Foreskin keratinocyte (primary cell): ENCODE measurements at places on chromosomes 4 and X. TPM values are rescaled to one million over a fixed set of nuclear protein-coding genes. Genes with fewer than 3 reads are reported as not detected.
A peak's percentile ranks its signal among the peaks of the same experiment; 100 is the strongest.

Gene PDK3
- polyA plus RNA-seq: 4.3 TPM in 2 replicates

Gene KLHL4
- not detected in 2 replicates for polyA plus RNA-seq

Gene CCDC160
- polyA plus RNA-seq: not detected in 2 replicates

Gene NPNT
- 0.48 and 0.70 TPM in 2 replicates for polyA plus RNA-seq

Gene AFM
- polyA plus RNA-seq: 0.03 TPM in 2 replicates

GRCh38 chr4:96343836-96344235 lies 503.9 kb downstream of the PDHA2 start:
- no peak for DNase-seq

GRCh38 chr4:15665753-15666365 lies 10.7 kb upstream of the FBXL5 start:
- DNase-seq: peak; percentile 98

GRCh38 chrX:19606902-19607301 lies 91.6 kb upstream of the MAP3K15 start:
- no peak for DNase-seq

DNA sequence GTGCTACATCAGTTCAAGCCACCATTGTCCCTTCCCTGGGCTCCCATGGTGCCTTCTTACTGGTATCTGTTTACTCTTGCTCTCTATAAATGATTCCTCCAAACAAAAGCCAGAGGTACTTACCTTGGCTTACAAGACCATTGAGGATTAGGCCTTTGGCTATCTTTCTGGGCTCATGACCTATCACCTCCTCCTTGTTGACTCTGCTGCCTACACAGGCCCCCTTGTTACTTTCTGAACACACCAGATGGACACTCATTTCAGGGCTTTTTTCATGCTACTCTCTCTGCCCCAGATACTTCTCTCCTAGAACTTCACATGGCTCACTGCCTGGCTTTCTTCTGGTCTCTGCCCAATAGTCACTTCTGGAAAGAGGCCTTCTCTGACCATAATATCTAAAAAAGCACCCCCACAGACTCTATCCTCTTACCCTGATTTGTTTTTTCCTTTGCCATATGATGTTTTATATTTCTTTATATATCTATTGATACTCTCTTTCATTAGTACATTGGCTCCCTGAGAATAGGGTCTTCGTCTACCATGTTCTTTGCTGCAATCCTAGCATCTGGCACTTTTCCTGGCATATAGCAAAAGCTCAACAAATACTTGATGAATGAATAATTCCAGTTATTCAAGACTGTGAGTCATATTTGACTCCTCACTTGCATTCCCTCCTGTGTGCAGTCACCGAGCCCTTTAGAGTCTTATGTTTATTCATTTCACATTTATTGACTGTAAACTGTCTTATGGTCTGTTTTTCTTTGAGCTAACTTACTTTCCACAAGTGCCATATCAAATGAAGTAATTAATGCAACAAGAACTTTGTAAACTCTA lies 27.1 kb upstream of the TAPT1 start:
- DNase-seq: peak; percentile 44

GRCh38 chrX:3124031-3124430 lies 82.8 kb downstream of the ARSF start:
- DNase-seq: no peak

- no peak for DNase-seq
Observed at GRCh38 chrX:39856472-39857121, 241.2 kb downstream of the BCOR start.

DNA sequence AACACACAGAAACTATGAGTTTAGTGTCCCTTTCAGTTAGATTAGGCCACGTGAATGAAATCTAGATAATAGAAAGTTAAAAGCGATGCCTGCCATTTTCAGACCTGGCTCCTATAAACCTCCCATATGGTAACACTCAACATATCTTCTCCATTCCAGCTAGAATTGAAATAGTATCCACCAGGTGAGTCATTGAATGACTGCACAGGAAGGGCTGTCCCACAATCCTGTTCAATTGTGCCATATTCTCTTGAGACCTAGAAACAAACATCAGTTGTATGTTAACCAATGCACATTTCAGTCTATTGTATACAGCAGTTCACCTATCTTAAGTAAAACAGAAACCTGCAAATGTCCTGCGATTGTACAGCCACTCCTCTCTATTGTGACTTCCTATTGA lies 659.3 kb upstream of the SLIT2 start:
- no peak for DNase-seq

DNA sequence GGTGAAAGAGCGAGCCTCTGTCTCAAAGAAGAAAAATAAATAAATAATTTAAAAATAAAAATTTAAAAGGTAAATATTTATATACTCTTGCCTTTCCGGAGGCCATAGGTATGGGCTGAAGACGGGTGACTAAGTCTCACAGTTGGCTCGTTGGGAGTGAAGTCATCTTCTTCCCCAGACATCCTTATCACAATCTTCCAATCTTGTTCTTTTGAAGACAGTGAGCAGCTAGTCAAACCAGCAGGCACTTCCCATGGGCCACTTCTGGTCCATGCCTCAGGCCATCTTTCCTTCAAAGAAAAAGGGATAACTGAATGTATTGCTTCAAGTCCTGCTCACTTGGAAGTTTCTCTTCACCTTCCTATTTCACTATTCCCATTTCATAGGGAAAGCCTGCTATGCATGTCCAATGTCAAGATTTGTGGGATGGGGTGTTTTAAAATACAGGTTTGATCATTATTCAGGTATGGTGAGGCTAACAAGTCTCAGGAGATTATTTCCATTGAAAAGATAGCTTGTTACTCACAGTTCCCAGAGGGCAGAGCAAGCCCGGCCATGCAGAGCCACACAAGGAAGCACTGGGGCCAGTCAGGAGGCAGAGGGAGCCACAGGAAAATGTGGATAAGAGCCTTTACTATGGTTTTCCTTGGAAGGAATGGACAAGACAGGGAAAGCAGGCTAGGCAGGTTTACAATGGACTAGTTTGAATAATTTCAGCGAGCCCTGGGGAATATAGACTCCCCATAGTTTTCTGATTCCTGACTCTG lies 33.3 kb upstream of the VCX2 start:
- peak; percentile 78 for DNase-seq

DNA sequence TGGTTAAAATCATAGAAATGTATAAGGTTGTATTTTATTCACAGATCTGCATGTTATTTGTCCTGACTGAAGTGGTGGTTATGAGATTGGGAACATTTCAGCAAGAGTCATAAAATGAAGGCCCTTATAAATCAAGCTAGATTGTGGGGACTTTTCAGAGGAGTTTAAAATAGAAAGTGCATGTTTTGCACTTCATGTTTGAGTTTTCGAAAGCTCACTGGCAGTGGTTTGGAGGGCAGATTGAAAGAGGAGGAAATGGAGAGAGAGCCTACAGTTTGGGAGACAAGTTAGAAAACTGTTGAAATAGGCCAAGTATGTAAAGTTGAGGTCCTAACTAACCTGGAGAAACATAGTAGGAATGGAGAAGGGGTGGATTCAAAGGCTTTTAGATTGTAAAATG lies 124.9 kb downstream of the KDM6A start:
- DNase-seq: no peak

DNA sequence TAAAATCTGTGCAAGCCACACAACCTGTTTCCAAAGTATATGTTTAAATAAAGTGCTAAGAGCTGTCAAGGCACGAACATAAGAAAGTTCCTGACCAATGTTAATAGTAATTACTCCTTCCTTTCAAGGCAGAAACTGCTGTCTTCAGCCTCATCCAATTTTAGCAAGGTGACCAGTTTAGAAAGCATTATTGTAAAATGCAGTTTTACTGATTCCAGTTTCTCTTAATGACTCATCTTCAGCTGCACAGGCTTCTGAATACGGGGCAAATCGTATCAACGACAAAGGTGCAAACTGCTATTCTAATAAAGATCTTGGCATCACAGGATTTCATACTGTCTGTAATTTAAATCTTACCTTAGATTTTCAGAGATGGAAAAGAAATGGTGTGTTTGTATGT lies 87.5 kb downstream of the PPP3CA start:
- peak; percentile 21 for DNase-seq

GRCh38 chrX:149516604-149517003 lies 11.5 kb upstream of the IDS start:
- DNase-seq: no peak

DNA sequence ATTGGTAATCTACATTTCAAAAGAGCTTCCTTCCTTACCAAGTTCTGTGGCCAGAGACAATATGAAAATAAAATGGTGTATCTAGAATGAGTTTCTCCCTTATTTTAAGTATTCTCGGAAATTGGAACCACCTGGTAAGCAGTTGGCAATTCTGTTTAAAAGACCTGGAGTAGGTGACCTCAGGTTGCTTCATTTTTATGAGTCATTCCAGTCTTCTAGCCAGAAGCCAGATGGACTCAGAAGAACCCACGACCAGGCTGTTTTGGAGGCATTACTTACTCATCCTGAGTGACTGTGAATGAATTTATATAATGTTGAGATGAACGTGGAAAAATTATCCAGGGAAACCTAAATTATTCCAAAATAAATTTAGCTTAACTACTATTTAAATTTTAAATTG lies 9.1 kb downstream of the BMPR1B start:
- peak; percentile 38 for DNase-seq

GRCh38 chr4:101790521-101791181 lies at the start of gene BANK1:
TSS of gene BANK1 (plus strand) at chr4:101790730. CDS start at chr4:101790881, 151 bp downstream.
- DNase-seq: no peak

DNA sequence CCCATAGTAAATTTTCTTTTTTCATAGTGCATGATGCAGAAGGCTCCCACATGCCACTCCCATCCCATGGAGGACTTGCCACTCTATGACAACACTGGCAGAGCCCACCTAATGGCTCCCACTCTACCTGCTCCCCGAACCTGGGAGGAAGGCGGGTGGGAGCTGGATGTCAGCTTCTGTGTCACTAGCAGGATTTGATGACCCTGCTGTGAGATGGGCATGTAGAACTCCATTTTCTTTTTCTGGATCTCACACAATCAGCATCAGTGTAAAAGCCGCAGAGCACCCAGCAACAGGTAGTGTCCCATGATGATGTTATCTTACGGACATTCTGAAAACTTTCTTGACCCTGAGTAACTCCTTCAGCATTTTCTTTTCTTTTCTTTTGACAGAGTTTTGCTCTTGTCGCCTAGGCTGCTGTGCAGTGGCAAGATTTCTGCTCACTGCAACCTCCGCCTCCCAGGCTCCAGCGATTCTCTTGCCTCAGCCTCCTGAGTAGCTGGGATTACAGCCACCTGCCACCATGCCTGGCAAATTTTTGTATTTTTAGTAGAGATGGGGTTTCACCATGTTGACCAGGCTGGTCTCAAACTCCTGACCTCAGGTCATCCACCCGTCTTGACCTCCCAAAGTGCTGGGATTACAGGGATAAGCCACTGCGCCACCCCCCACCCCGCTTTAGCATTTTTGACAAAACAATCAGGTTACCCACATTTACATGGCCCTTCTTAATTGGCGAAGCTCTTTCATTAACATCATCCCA lies 15.0 kb upstream of the ADH1A start:
- no peak for DNase-seq

DNA sequence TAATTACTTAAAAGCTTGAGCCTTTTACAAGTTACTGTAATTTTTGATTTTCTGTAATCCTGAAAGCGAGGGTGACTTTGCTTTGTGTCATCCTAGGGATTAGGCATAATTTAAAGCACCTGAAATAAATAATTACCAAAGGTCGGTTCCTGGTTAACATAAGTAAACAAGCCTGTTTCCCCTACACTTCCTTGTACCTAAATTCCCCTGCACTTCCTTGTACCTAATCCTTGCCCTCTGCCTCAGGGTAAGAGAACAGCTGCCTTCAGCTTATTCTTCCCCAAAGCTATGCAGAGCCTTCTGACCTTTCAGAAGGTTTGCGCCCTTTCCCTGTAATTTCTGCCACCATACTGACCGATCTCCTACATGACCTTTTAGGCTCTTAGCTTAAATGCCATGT lies 166.1 kb upstream of the PDE5A start:
- no peak for DNase-seq

DNA sequence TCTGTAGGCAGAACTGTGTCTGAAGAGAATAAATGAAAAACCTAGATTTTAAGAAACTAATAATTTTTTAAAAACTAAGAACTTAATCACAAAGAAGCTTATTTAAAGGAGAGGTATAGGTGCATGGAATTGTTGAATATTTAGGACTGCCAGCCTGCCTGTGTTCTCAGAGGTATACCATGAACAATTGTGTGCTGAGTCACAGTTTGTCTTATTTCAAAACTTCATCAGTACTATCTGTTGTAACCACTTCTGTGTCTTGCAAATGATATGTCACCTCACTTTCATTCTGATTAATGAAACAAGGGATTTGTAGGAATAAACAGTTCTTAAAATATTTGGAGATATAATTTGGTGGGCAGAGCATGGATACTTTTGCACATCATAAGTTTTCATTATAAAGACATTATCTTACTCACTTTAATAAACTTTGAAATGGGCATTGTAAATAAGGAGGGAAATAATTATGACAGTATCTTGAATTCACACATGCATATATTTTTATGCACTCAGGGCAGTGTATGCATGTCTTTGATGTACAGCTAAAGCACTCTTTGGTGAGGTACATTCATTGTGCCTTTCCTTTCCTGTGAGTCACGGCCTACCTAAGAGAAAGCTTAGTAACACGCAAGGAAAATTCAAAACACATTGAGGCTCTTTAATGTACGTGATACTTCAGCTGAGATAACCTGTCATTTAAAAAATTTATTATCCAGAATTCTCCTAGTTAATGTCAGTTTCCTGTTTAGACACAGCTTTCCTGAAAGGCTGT lies 31.7 kb downstream of the STOX2 start:
- peak; percentile 42 for DNase-seq

DNA sequence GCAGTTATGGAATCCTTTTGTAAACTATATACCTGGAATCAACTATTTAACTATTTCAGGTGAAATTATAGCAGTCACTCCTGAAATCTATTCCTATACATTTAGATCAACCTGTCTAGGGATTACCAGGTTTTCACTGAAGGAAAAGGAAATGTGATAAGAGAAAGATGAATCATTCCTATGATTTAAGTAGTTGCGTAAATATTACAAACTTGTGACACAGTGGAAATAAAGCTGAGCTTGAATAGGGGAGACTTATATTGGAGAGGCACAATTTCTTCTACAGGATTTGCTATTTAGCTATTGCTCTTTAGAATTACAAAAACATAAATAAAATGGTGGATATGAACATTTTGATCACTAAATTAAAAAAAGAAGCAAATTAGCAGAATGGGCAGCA lies 284.1 kb upstream of the EPHA5 start:
- no peak for DNase-seq

DNA sequence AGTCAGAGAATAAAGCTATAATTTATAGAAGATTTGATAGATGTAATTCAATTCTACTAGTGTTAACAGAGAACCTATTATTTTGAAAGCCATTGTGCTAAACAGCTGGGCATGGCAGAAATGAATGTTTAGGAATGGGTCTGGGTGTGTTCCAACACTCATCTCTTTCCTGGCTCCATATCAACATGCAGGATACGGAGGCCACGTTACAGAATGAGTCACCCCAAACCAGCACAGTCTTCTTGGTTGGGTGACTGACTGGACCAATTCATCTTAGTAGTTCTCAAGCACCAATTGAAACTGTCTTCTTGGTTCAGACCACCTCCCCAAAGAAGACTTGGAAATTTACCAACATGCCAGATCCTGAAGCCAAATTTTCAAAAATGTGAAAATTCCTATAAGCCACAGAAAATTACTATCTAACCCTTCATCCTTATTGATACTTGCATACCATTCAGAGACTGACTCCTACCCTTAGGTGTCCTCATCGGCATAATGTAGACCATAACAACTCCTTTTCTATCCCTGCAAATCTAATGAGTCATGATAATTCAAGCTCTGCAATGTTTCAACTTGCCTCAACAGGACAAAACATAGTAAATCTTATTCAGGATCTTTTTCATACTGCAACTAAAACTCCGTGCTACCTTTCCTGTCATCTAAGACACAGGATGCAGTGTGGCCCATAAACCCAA lies 52.0 kb upstream of the ATOH1 start:
- peak; percentile 98 for DNase-seq
